ENCODE measurements at places on chromosomes 11 and 22. TPM values are rescaled to one million over a fixed set of nuclear protein-coding genes. Genes with fewer than 3 reads are reported as not detected.

INS gene
- total RNA-seq = not detected

C1QTNF4 gene
- total RNA-seq = 0.71 TPM

APOL5 gene
- total RNA-seq = not detected

CCDC15 gene
- total RNA-seq = not detected

PSMA1 gene
- 206 TPM for total RNA-seq

ASRGL1 gene
- total RNA-seq = 6.4 TPM

PANX2 gene
- total RNA-seq = 0.40 TPM

OR56A1 gene
- total RNA-seq = not detected

PDE3B gene
- 0.40 TPM for total RNA-seq

KCNK4 gene
- total RNA-seq = not detected

DNA sequence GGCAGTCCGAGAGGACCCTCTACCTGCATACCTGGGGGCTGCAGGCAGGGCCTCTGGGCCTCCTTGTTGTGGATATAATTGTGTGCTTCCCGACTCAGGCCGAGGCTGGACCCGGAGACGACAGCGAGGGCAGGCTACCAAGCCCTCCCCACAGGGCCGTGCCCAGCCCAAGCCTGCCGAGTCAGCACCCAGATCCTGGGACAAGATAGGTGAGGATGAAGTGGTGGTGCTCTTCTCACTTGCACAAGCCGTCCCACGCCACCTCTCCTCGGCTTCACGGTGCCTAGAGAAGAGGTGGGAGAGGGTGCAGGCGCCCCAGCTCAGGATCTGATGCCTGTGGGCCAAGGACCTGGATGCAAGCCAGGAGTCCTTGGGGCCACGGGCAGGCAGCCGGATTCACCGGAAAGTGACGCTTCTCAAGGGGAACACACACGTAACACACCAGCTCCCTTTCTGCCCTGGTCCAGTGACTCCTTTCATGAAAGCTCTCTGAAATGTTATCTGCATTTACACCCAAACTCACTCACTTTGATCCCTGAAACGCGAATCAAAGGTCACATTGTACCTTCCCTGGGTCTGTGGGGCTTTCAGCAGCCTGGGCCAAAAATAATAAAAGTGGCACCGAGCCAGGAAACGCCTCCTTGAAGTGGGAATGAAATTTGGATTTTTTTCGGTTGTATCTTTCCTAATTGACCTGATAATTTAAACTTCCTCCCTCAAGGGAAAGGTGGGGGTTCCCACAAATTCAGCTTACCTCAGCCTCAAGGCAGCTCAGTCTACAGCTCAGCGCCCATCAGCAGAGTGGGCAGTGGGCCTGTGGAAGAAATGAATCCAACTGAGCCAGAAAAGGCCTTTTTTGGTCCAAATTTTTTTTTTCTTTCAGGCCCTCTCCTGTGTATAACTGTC is 1.1 kb upstream of the GNB1L start:
- H3K27me3 ChIP-seq = no peaks in the 10 kb centered on the region
- DNase-seq = no peak
- peak overlapping the region; percentile 91 for H3K27ac ChIP-seq
- no peaks in the 10 kb centered on the region for H3K36me3 ChIP-seq
- peak overlapping the region; percentile 85 for H3K4me3 ChIP-seq

DNA sequence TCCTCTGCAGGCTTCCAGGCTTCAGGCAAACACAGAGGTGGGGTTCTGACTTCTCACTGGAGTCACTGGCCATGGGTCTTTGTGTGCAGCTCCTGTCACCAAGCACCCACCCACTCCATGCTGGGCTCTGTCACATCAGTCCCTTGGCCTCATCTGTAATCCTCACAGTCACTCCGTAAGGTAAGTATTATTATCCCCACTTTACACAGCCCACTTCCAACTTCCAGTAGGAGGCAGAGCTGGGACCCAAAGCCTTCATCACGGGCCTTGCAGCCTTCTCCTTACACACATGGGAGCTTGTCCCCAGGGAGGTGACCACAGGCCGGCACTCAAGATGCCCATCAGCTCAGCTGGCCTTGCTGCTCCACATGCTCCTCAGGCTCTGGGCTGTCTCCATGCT is 266.7 kb upstream of the B3GAT1 start:
- no peak overlapping the region for H3K4me3 ChIP-seq
- no peaks in the 10 kb centered on the region for H3K27me3 ChIP-seq
- no peak overlapping the region for H3K27ac ChIP-seq
- no peak for DNase-seq
- H3K36me3 ChIP-seq = no peaks in the 10 kb centered on the region

DNA sequence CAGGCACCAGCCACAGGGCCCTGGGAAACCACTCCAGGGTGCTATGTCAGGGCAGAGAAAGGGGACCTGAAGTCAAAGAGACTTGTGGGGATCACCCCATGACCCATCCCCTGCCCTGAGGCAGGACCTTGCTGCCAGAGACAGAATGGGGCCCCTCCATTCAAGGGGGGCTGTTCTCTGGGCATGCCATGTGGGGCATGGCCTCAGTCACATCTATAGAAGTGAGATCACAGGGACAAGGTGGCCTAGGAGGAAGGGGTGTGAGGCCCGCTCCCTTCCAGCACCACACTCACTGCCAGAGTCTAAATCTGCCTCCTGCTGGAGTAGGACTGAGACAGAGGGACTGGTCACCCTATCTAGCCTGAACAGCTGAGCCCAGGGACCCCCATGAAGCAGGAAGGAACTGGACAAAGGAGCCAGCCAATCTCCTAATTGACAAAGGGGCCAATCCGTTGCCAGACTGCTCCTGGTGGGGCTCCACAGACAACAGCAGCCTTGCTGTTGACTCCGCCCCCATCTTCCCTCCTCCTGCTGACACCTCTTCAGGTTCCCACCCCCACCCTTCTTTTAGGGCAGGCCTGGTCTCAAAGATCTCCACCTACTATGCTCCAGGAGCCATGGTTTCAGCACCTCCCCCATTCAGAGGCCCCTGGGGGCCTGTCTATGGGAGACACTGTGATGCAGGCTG is 26.0 kb downstream of the NEAT1 start:
- H3K36me3 ChIP-seq = no peaks in the 10 kb centered on the region
- H3K27me3 ChIP-seq = no peaks in the 10 kb centered on the region
- no peak for DNase-seq
- H3K4me1 ChIP-seq = peaks cover 5% of the 10 kb centered on the region
- peak overlapping the region; percentile 100 for H3K27ac ChIP-seq

DNA sequence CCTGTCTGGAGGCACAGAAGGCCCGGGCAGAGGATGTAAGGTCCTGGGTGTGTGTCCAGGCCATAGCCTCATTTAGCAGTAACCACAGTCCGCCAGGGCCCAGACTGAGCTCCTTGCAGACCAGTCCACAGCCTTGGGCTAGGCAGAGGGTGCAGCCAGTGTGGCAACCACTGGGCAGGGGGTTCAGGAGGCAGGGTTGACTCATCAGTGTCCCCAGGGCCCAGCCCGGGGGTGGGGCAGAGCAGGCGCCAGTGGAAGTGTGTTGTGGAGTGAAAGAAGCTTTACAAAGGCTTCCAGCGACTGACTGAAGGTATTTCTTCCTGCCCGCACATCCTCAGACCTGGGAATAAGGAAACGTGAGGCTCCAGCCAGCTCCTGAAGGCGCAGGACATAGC is 27.7 kb upstream of the WNT11 start:
- H3K27me3 ChIP-seq = no peaks in the 10 kb centered on the region
- H3K4me3 ChIP-seq = peak overlapping the region; percentile 88
- no peaks in the 10 kb centered on the region for H3K36me3 ChIP-seq
- peak; percentile 60 for DNase-seq
- H3K4me1 ChIP-seq = peaks cover 16% of the 10 kb centered on the region

GRCh38 chr11:2541881-2542361 is 97.1 kb downstream of the KCNQ1 start:
- no peak for DNase-seq
- H3K4me1 ChIP-seq = no peaks in the 10 kb centered on the region
- H3K4me3 ChIP-seq = no peak overlapping the region
- no peaks in the 10 kb centered on the region for H3K27me3 ChIP-seq

- H3K27ac ChIP-seq = no peak overlapping the region
- peaks cover 10% of the 10 kb centered on the region for H3K4me1 ChIP-seq
- no peaks in the 10 kb centered on the region for H3K36me3 ChIP-seq
- peaks cover 4% of the 10 kb centered on the region for H3K27me3 ChIP-seq
These were observed 53.7 kb upstream of the TTLL12 start for GRCh38 chr22:43240614-43241013.

- no peaks in the 10 kb centered on the region for H3K36me3 ChIP-seq
- no peak for DNase-seq
- no peaks in the 10 kb centered on the region for H3K4me1 ChIP-seq
- H3K27ac ChIP-seq = no peak overlapping the region
These were observed 9.2 kb downstream of the FADD start for GRCh38 chr11:70212227-70212811.

DNA sequence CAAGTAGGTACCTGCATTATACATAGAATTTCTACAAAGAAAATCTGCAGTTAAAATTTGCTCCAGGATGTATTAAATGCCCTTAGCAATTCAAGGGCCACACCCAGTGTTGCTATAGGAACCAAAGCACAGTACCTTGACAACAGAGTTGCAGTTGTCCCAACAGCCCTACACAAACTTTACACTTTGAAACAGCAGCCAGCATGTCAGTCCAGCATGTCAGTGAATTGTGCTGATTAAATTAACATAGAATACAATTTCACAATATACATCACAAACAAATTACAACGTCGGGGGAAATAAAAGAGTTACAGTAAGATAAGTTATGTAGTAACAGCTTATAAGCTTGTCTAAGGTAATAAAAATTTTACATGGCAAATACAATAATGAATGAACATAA is 389.2 kb downstream of the SOX6 start:
- no peaks in the 10 kb centered on the region for H3K27me3 ChIP-seq
- no peaks in the 10 kb centered on the region for H3K36me3 ChIP-seq
- peaks cover 44% of the 10 kb centered on the region for H3K4me1 ChIP-seq
- no peak overlapping the region for H3K4me3 ChIP-seq
- peak overlapping the region; percentile 93 for H3K27ac ChIP-seq
- DNase-seq = no peak

DNA sequence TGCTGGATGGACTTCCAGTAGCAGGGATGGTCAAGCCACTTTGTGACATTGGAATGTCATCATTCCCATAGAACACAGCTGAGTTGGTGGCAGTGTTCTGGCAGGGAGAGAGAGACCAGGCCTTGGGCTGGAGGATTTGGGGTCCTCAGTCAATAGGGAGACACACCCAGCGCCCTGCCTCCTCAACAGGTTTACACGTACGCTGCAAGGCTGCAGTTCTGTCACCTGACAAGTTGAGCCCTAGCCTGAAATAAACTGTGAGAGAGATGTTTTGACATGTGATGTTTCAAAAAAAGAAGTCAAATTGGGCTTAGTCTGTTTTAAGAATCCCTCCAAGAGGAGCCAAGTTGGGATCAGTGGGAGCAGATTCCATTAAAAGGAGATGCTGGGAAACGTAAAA is 42.9 kb upstream of the CRYBB3 start:
- no peaks in the 10 kb centered on the region for H3K36me3 ChIP-seq
- DNase-seq = peak; percentile 77
- H3K4me3 ChIP-seq = no peak overlapping the region
- no peaks in the 10 kb centered on the region for H3K27me3 ChIP-seq

- no peak overlapping the region for H3K27ac ChIP-seq
- H3K27me3 ChIP-seq = no peaks in the 10 kb centered on the region
- H3K4me1 ChIP-seq = no peaks in the 10 kb centered on the region
- H3K36me3 ChIP-seq = no peaks in the 10 kb centered on the region
- DNase-seq = no peak
These were observed 80.5 kb downstream of the TP53I11 start for GRCh38 chr11:44870181-44870580.

GRCh38 chr11:68150037-68150436 is 28.8 kb upstream of the CHKA start:
- no peak for DNase-seq
- H3K4me3 ChIP-seq = no peak overlapping the region
- peaks cover 10% of the 10 kb centered on the region for H3K4me1 ChIP-seq
- no peaks in the 10 kb centered on the region for H3K36me3 ChIP-seq

DNA sequence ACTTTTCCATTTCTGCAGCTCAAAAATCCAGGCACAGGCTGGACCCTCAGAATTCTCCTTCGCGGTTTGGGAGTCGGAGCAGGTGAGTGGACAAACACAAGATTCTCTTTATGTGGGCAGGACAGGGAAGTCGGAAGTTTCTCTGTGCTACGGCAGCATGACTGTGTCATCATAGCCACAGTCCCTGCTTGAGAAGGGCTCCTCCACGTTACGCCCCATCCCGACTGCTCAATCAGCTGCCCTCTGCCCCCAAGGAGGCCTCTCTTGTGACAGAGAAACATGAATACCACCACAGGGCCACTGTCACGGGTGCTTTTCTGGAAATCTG is 89.0 kb upstream of the SHISAL1 start:
- H3K4me1 ChIP-seq = no peaks in the 10 kb centered on the region
- H3K27me3 ChIP-seq = no peaks in the 10 kb centered on the region
- H3K4me3 ChIP-seq = no peak overlapping the region
- no peak overlapping the region for H3K27ac ChIP-seq
- DNase-seq = no peak
- no peaks in the 10 kb centered on the region for H3K36me3 ChIP-seq

DNA sequence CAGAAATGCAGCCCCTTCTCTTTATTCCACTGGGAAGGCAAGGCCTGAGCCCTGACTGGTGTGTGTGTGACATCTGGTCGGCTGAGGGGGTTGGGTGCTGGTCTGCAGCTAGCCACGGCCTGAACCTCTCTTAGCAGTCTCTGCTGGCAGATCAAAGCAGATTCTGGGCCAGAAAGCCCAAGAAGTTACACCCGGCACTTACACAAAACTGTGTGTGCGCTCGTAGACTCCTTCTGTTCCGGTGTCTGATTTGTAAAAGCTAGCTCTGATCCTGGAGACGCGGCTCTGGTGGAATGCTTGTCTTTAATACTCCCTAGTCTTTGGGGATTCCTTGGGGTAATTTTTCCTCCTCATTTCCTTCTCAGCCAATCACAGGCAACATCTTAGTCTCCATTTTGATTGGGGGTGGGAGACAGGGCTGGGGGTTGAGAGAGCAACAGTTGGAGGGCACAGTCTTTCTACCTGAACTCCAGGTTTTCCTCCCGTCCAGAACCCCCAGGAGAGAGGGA is 5.5 kb downstream of the PKNOX2 start:
- no peaks in the 10 kb centered on the region for H3K27me3 ChIP-seq
- no peaks in the 10 kb centered on the region for H3K36me3 ChIP-seq
- H3K4me3 ChIP-seq = no peak overlapping the region
- peak overlapping the region; percentile 92 for H3K27ac ChIP-seq

All from gastrocnemius medialis (tissue), 4 donors.